Esophagus muscularis mucosa (tissue), 4 donors: ENCODE measurements at places on chromosomes 3 and 15. TPM values are rescaled to one million over a fixed set of nuclear protein-coding genes. Genes with fewer than 3 reads are reported as not detected.

- no peak overlapping the region for H3K4me3 ChIP-seq
- DNase-seq: no peak
- H3K27me3 ChIP-seq: no peaks in the 10 kb centered on the region
- H3K36me3 ChIP-seq: peaks cover 59% of the 10 kb centered on the region
- H3K4me1 ChIP-seq: peaks cover 5% of the 10 kb centered on the region
Observed at GRCh38 chr3:196263819-196264218, 23.7 kb downstream of the PCYT1A start.

DNA sequence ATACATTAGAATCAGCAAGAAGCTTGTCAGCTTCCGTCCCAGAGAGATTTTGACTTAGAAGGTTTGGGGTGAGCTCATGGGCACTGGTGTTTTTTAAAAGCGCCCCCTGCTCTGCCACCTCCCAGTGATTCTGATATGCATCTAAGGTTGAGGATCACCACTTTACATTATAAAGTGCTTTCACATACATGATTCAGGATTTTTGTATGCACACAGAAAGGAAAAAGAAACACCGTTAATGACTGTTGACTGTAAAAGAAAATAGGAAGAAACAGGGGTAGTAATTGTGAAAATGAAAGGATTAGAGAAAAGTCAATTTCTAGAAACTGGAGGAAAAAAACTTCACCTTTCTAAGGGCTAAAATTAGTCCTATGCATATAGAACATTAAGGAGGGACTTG is 104.9 kb upstream of the ZBED2 start:
- H3K27me3 ChIP-seq: no peaks in the 10 kb centered on the region
- H3K4me1 ChIP-seq: no peaks in the 10 kb centered on the region
- no peak overlapping the region for H3K27ac ChIP-seq
- H3K36me3 ChIP-seq: no peaks in the 10 kb centered on the region

- no peak overlapping the region for H3K4me3 ChIP-seq
- no peaks in the 10 kb centered on the region for H3K4me1 ChIP-seq
- H3K36me3 ChIP-seq: no peaks in the 10 kb centered on the region
- DNase-seq: no peak
- peak overlapping the region; percentile 23 for H3K27ac ChIP-seq
- no peaks in the 10 kb centered on the region for H3K27me3 ChIP-seq
Observed at GRCh38 chr3:185175370-185175987, 22.6 kb upstream of the C3orf70 start.

GRCh38 chr3:127765735-127766134 is 56.6 kb downstream of the MGLL start:
- no peak overlapping the region for H3K4me3 ChIP-seq
- no peak for DNase-seq
- H3K36me3 ChIP-seq: no peaks in the 10 kb centered on the region
- peaks cover 53% of the 10 kb centered on the region for H3K4me1 ChIP-seq

- peaks cover 27% of the 10 kb centered on the region for H3K4me1 ChIP-seq
- no peaks in the 10 kb centered on the region for H3K36me3 ChIP-seq
- H3K4me3 ChIP-seq: no peak overlapping the region
- no peaks in the 10 kb centered on the region for H3K27me3 ChIP-seq
- H3K27ac ChIP-seq: no peak overlapping the region
Observed at GRCh38 chr15:56821721-56822425, 88.6 kb upstream of the ZNF280D start.

DAZL gene
- total RNA-seq: not detected

CXCR6 gene
- 0.57 TPM for total RNA-seq

PPM1M gene
- total RNA-seq: 35.7 TPM

TMC3 gene
- total RNA-seq: 0.17 TPM

CRABP1 gene
- not detected for total RNA-seq
